Mesothelial cell of epicardium (in vitro differentiated cells): ENCODE measurements at places on chromosomes 2 and 18. TPM values are rescaled to one million over a fixed set of nuclear protein-coding genes. Genes with fewer than 3 reads are reported as not detected.
A peak's percentile ranks its signal among the peaks of the same experiment; 100 is the strongest.

The COL6A3 gene
- 544 to 655 TPM (median 645 TPM) in 3 replicates for total RNA-seq

DNA sequence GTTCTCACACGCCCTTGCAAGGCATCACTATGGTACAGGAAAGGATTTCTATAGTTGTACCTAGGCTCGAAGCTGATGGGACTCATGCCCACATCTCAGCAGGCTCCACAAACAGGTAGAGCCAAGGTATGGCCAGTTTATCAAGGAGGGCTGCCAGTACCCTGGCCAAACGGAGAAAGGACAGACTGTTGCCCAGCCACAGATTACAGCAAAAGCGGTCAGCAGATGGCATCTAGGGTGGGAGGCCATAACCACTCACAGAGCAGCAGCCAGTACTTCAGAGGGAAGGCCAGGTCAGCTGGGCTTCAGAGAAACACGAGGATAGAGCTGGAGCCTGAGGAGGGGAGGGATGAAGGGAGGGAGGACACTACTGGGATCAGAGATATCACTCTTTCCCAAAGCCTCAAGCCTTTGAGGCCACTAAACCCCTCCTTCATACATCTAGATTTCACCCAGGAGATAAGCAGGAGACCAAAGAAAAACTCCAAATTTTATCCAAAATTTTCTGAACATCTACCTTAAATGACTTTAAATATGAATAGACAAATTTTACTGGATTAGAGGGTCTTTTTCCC is 904.2 kb upstream of the NXPH2 start:
- no peak overlapping the region for H3K4me3 ChIP-seq
- no peaks in the 10 kb centered on the region for H3K36me3 ChIP-seq
- no peaks in the 10 kb centered on the region for H3K27me3 ChIP-seq
- no peak for DNase-seq

DNA sequence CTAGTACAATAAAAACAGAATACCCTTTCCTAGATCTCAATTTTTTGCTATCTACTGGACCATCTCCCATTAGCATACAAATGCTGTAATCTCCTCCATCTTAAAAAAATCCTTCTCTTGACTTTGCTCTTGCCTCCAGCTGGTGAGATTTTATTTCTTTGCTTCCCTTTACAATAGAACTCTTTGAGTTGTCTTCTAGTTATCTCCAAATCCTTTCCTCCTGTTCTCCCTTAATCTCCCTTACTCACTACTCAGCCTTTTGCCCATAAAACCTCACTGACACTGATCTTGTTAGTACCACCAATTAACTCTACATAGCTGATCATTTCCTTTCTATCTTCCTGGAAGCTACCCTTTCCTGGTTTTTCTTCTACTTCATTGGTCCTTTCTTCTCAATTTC is 63.5 kb upstream of the FRZB start:
- H3K27me3 ChIP-seq = no peaks in the 10 kb centered on the region
- no peak overlapping the region for H3K4me3 ChIP-seq
- no peak for DNase-seq
- peaks cover 46% of the 10 kb centered on the region for H3K36me3 ChIP-seq

GRCh38 chr18:74532511-74533025 is 1.7 kb upstream of the CNDP1 start:
- H3K4me3 ChIP-seq = no peak overlapping the region
- no peak for DNase-seq
- H3K27me3 ChIP-seq = no peaks in the 10 kb centered on the region
- no peak overlapping the region for H3K27ac ChIP-seq
- peaks cover 7% of the 10 kb centered on the region for H3K36me3 ChIP-seq

DNA sequence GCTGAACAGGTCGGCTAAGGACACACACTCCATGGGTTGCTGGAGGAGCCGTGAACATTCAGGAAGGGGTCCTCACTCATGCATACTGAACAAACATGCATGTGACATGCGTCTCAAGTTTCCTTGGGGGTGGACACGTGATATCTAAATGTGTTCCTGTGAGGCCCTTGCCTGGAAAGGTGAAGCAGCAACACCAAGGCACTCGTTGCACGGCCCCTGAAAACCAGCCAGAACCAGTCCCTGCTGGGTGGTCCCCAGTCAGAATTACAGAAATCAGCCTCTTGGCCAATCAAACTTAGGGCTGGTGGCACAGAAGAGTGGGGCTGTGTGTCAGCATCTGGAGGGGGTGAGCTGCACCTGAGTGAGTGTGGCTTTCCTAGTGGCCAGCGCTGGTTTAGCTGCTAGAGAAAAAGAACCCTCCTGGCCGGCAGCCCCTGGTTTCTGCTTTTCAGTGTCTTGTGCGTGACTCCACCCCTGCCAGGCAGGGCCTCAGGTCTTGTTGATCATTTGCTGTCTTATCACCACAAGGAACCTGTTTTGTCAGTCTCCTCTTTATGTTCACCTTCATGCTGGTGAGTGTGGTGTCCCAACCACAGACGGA is 3.2 kb upstream of the AQP12B start:
- DNase-seq = peak; percentile 47
- H3K27me3 ChIP-seq = peaks cover 3% of the 10 kb centered on the region
- no peak overlapping the region for H3K27ac ChIP-seq
- peaks cover 16% of the 10 kb centered on the region for H3K4me1 ChIP-seq

GRCh38 chr2:54644236-54644635 is 79.2 kb upstream of the EML6 start:
- H3K4me1 ChIP-seq = peaks cover 35% of the 10 kb centered on the region
- H3K27me3 ChIP-seq = no peaks in the 10 kb centered on the region
- peaks cover 51% of the 10 kb centered on the region for H3K36me3 ChIP-seq
- H3K27ac ChIP-seq = no peak overlapping the region
- DNase-seq = no peak

DNA sequence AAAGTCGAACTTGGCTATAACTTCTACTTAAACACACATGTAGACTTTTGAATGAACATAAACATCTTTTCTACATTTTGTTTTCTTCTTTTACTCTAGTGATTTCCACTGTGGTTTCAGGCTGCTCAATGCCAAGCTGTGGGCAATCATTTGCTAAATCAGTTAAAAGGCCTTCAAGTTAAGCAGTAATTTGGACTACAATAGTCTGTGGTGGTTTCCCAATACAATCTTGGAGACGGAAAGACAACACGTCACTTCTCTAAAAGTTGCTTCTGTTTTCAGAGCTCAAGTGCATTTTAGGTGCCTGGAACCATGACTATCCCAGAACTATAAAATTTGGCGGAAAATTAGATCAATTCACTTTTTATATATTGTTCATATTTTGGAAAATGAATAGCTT is 69.4 kb downstream of the TXNL1 start:
- no peak for DNase-seq
- H3K27me3 ChIP-seq = no peaks in the 10 kb centered on the region
- H3K4me3 ChIP-seq = no peak overlapping the region

DNA sequence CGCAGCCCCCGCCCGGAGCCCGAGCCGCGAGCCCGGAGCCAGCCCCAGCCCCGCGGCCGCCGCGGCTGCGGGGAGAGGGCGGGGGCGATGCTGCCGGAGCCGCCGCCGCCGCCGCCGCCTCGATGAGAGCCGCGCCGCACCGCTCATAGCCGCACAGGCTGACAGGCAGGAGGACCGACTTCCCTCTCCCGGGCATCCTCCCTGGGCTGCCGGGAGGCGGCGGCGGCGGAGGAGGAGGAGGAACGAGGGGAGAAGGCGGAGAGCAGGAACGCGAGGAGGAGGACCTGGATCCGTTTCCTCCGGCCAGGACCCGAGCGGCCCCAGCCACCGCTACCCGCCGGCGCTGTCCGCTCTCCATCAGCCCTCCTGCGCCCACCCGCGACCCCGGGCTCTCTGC is 370 bp downstream of the KLHL29 start:
- no peaks in the 10 kb centered on the region for H3K36me3 ChIP-seq
- no peak overlapping the region for H3K27ac ChIP-seq
- H3K4me1 ChIP-seq = peaks cover 29% of the 10 kb centered on the region
- H3K4me3 ChIP-seq = peak overlapping the region; percentile 60

DNA sequence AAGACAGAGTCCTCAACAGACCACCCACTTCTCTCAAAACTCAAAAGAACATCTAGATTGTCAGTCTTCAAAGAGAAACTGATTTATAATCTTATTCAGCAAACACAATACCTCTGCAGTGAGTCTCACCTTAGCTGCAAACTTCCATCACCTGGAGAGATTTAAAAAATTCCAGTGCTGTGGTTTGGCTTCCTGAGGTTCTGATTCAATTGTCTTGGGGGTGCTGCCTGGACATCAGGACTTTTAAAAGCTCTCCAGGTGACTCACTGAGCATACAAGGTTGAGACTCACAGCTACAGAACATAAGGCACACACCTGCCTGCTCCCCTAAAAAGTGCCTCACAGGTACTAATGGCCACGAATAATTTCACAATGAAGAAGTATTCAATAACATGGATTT is 40.3 kb downstream of the RNF152 start:
- H3K4me3 ChIP-seq = no peak overlapping the region
- H3K36me3 ChIP-seq = no peaks in the 10 kb centered on the region
- peaks cover 3% of the 10 kb centered on the region for H3K4me1 ChIP-seq
- H3K27me3 ChIP-seq = no peaks in the 10 kb centered on the region
- no peak for DNase-seq
- H3K27ac ChIP-seq = no peak overlapping the region

DNA sequence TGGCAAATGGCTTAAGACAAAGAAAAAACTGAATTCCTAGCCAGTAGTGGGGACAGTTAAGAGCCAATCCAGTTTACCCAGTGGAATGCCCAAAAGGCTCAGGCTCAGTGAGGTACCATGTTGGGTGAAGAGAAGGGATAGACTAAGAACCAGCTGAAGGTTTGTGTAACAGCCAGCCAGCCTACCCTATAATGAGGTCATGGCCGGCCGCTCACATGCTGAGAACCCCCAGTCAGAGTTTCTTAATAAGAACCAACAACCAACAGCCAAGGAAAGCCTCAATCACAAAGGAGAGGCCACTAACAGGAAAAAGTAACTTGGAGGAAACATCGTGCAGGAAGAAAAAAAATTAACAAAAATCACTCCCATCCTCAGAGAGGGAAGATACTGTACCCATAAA is 25.4 kb upstream of the DUSP2 start:
- H3K4me1 ChIP-seq = peaks cover 7% of the 10 kb centered on the region
- no peaks in the 10 kb centered on the region for H3K36me3 ChIP-seq
- no peak overlapping the region for H3K27ac ChIP-seq
- no peak for DNase-seq
